ENCODE measurements at places on chromosomes 13 and 19.

DNA sequence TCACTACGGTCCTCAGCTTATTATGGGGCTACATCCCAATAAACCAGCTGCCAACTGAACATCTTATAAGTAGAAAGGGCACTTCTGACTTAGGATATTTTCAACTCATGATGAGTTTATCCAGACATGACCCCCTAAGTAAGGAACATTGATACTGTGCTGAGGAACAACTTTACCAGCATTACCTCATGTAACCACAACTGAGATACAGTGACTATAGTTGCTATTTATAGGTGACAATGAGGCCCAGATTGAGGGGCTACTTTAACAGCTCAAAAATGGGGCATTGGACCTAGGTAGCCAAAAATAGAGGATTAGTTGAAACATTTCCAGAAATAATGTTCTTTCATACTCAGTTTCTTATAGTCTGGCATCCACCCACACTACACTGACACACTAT is 26.8 kb downstream of the SKA3 start:
- DNase-seq = no peak

GRCh38 chr19:47093841-47094240 is 19.7 kb downstream of the ZC3H4 start:
- DNase-seq = no peak

DNA sequence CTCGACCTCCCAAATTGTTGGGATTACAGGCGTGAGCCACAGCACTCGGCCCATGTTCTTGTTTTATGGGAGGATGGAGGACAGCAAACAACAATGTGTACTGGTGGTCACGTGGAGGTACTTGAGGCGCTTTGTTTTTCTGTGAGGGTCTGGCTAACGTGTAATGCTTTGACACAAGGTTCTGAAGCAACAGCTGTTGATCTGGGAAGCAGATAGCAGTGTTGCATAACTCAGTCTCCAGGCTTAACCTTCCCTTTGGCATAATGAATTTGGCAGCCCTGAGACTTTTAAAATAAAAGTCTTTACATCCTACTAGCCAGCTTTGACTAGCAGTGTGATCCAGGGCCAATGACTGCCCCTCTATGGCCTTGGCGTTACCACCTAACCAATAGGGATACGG is 6.9 kb upstream of the ZNF580 start:
- DNase-seq = no peak

GRCh38 chr13:36954542-36954941 is 34.5 kb upstream of the SMAD9 start:
- DNase-seq = no peak

- DNase-seq = no peak
Observed at GRCh38 chr19:49773663-49774350, 7.0 kb downstream of the AP2A1 start.

GRCh38 chr19:7905268-7905667 is 1.6 kb downstream of the MAP2K7 start:
- no peak for DNase-seq

DNA sequence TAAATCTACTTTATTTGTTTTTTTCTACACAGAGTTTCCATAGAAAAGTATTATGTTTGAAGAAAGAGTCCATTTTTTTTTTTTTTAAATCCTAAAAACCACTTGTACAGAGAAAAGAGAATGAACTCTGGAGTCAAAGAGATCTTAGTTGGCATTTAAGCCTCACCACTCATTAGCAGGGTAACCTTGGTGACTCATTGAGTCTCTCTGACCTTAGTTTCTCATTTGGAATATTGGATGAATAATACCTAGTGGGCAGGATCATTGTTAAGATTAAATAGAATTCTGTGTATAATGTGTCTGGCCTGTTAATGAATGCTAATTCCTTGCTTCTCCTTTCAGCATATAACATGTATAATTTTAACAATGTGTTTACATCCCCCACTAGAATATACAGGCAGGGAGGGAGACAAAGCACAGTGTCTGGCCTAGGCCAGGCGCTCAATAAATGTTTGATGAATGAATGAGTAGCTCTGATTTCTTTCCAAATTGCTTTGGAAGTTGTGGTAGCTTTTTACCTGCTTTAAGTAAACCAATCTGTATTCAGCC is 48.7 kb upstream of the MYCBP2 start:
- DNase-seq = no peak

DNA sequence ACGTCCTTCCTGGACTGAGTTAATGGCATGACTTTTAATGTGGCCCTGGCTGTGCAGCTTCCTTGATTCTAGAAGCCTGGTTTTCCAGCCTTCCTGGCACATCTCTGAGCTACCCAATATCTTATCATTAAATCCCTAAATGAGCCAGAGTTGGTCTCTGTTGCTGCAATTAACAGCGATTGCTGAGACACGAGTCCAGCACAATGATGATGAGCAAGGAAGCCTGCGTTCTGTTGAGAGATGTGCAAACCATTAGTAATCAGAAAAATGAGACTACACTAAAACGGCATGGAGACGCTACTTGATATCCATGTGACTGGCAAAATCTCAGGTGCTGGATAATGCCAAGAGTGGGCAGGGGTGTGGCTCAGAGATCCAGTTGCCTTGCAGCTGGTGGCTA is 26.2 kb downstream of the GPR42 start:
- DNase-seq = no peak

- DNase-seq = no peak
Observed at GRCh38 chr13:94703721-94704314, 8.5 kb downstream of the SOX21 start.

- DNase-seq = no peak
Observed at GRCh38 chr19:3644351-3645066, 17.9 kb upstream of the CACTIN start.

DNA sequence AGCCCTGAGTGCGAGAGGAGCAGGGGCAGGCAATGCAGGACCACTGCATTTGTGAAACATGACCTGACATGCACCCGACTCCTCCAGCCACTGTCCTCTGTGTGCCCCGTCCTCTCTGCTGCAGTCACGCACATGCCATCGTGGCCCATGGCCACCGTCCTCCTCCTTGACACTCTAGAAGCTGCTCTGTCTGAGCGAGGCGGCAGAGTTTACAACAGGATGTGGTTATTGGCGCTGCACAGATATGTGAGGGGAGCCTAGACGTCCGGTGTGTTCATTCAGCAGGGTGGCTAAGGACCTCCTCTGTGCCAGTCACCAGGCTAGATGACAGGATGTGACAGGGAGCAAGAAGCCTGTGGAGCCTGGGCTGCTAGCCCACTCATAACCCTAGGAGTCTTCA is 277.8 kb downstream of the FOXO1 start:
- peak; percentile 55 for DNase-seq

- no peak for DNase-seq
Observed at GRCh38 chr19:1261798-1262622, 7.1 kb upstream of the CIRBP start.

- DNase-seq = no peak
Observed at GRCh38 chr19:29630655-29631054, 24.6 kb downstream of the POP4 start.

- DNase-seq = no peak
Observed at GRCh38 chr19:8142513-8142900, 6.9 kb downstream of the FBN3 start.

DNA sequence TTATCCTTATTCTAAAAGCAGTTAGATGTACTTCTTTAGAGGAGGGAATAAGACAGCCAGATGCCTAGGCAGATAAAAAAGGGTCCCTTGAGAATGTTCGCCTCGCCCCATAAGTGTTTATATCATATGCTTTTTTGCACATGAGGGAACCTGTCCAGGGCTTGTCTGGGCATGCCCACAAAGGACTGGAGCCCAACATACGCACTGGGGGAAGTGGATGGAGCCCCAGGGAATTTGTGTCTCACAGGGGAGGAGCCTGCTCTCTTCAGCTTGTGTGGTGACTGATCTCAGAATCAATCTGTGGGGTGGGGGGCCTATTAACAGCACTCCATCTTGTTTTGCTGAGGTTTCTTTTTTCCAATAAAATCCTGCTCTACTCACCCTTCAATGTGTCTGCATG is 22.6 kb downstream of the MED4 start:
- DNase-seq = no peak

- DNase-seq = no peak
Observed at GRCh38 chr13:80727321-80727975, 386.5 kb upstream of the SPRY2 start.

DNA sequence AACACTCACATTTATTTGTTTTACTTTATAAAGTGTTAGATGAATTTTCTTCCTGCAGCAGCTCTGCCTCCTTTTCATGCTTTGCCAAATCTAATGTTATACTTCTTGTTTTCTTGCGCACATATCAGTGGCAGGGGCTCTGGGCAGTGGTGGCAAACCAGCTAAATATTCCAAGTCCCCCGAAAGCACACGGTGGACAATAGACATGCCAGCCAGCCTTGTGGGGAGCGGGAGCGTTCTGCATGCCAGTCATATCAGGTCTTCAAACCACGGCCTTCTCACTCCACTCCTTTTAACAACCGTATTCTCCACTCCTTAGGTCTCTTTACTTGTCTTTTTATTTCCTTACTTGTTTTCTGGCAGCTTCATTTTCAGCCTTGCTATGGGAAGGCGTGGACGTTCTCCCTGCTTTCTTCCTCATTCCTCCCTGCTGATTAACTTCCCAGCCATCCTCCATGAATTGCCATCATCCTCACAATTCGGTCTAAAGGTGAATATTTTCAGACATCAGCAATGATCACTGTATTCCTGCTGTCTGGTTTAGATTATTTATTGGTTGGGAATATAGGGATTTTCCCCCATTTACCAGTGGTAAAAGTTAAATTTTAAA is 77.1 kb upstream of the WASF3 start:
- no peak for DNase-seq

- no peak for DNase-seq
Observed at GRCh38 chr13:41905600-41906254, 55.2 kb downstream of the VWA8 start.

GRCh38 chr13:111548805-111549204 is 228.4 kb downstream of the TEX29 start:
- DNase-seq = no peak

GRCh38 chr13:30340331-30341250 is 33.2 kb upstream of the KATNAL1 start:
- no peak for DNase-seq

DNA sequence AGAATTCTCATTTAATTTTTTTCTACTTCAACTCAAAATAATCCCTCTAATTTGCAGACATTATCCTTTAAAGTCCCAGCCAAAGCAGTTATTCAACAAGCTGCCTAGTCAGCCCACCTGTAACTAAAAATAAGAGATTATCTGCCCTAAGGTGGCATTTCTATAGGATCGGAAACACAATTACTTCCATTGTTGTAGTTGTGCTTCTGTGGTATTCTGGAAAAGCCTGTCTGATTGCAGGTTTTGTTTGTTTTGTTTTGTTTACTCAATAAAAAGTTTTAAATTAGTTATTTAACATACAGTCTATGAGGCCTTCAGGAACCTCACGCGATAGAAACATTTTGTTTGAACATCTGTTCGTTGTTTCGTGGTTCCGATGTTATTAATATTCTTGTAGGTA is 101.0 kb downstream of the ZIC5 start:
- no peak for DNase-seq

GRCh38 chr19:2231621-2232221 is 4.4 kb downstream of the PLEKHJ1 start:
- DNase-seq = no peak

DNA sequence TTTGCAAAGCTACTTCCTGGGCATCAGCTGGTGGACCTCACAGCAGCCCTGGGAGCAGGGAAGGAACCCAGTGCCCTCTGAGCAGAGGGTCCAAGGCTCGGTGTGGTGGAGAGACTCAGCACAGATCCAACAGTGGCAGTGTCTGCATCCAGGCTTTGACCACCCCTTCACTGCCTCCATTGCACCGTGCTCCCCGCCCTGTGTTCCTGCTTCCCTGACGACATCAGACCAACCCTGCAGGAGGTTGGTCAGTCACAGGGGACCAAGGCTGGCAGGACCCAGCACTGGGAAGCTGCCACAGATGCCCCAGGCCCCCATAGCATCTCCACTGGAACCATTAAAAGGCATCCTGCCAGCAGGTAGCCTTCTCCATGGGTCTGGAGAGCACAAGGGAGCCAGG is 7.8 kb upstream of the VSTM2B start:
- DNase-seq = no peak

DNA sequence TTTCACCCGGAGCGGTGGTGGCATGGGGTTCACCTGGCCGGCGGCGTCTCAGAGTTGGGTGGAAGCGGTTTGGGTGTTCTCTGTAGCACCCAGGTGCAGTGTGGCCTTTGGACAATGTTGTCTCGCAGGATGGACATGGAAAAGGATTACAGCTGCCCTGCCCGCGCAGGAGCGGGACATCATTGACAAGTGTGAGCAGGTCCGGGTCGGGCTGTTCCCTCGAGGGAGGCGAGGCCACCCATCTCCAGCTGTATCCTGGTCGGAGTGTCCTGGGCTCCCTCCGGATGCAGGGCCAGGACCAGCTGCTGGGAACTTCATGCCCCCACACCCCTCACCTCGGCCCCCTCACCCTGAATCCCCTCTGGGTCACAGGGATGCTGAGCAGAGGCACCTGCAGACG is 7.8 kb upstream of the ZNF14 start:
- no peak for DNase-seq

GRCh38 chr13:36366031-36366430 is 19.8 kb upstream of the SPART start:
- DNase-seq = no peak

- no peak for DNase-seq
Observed at GRCh38 chr19:48560095-48560530, 8.1 kb downstream of the SULT2B1 start.
